Posterior cingulate gyrus (tissue), 11 donors: ENCODE measurements at places on chromosomes 11 and 22.

GRCh38 chr22:17472932-17473331 is 90.4 kb upstream of the SLC25A18 start:
- no peak for DNase-seq

- no peak for DNase-seq
These were observed 2.1 kb downstream of the OR5B21 start for GRCh38 chr11:58505849-58506248.

- no peak for DNase-seq
These were observed 701 bp downstream of the DIXDC1 start for GRCh38 chr11:111937844-111938243.

DNA sequence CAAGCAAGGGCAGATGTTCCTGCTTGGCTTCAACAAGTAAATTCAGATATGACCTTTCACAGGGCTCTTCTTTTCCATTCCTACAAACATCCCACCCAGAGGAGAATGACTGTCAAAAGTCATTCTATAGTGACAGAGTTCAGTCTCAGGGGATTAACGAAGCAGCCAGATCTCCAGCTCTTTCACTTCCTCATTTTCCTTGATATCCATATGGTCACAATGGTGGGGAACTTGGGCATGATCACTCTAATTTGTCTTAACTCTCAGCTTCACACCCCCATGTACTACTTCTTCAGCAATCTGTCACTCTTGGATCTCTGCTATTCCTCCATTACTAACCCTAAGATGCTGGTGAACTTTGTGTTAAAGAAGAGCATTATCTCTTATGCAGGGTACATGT is 15.0 kb upstream of the OR8B8 start:
- DNase-seq: no peak

GRCh38 chr11:26333906-26334305 is 2.0 kb downstream of the ANO3 start:
- DNase-seq: no peak
